ENCODE measurements at places on chromosomes 12 and 14. TPM values are rescaled to one million over a fixed set of nuclear protein-coding genes. Genes with fewer than 3 reads are reported as not detected.

The EIF2S3B gene
- 0.33 TPM for total RNA-seq

The CLEC14A gene
- 36.4 TPM for total RNA-seq

The EPS8 gene
- total RNA-seq, result 144 TPM

The PRB2 gene
- not detected for total RNA-seq

The FGF23 gene
- not detected for total RNA-seq

The BIN2 gene
- 8.8 TPM for total RNA-seq

The KRT81 gene
- not detected for total RNA-seq
